Heart left ventricle (tissue), 16 donors: ENCODE measurements at places on chromosomes 3 and 15.

DNA sequence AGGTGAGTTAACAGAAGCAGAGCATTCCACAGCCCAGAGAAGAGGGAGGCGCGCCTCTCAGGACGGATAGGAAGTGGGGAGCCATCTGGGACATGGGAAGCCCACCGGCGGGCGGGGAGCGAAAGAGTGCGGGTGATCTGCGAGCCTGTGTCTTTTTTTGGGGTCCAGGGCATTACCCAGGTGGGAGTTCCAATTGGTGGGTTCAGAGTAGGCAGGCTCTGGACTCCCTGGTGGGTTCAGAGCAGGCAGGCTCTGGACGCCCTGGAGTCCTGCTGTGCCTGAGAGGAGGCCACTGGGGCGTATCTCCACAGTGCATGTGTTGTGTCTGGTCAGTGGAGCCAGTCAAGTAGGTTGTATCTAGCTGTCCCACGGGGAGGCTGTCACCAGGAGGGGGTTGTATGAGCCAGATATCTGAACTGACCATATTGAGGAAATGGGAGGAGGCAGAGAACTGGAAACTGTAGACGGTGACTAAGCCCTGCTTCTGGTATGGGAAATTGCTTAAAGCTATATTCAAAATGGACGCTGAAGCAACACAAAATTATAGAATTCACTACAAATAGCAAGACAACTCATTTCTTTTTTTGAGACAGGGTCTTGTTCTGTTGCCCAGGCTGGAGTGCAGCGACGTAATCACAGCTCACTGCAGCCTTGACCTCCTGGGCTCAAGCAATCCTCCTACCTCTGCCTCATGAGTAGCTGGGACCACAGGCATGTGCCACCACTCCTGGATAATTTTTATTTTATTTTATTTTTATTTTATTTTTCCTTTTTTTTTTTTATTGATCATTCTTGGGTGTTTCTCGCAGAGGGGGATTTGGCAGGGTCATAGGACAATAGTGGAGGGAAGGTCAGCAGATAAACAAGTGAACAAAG lies 34.5 kb upstream of the CHST2 start:
- DNase-seq: no peak

- DNase-seq: no peak
Observed at GRCh38 chr15:69852482-69852881, 245.2 kb downstream of the TLE3 start.

DNA sequence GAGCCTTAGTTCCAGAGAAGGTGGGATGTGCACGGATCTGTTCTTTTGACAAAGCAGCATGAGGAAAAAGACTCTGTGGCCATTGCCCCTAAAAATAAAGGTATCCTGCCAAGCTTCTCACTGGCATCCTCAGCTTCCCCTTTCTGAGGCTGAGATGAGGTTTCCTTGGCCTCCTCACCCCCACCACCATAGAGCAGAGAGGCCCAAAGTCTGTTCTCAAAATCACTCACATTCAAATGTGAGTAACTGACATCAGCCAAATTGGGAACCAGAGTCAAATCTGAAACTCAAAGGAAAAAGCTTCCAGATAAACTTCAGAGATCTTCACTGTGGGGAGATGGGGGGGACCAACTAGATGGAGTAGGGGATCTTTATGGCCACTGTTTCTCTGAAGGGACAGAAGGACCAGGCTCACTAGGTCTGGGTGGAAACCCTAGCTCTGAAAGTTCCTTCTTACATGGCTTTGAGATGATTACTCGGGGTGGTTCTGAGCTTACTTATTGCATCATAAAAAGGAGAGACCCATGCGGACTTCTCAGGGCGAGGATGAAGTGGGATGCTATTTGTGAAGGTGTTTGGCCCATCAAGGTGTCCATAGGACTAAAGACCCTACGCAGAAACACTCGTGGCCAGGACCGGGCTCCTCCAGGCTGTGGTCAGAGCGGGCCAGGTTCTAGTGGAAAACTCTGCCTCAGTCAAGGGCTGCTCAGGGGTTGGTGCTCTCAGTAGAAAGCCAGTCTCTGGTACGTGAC lies 61.5 kb upstream of the MEF2A start:
- no peak for DNase-seq

GRCh38 chr3:113205481-113205880 lies 5.9 kb upstream of the BOC start:
- DNase-seq: no peak

GRCh38 chr15:41996921-41997592 lies 23.8 kb downstream of the PLA2G4E start:
- no peak for DNase-seq

GRCh38 chr15:73504885-73505284 lies 61.9 kb downstream of the REC114 start:
- no peak for DNase-seq

GRCh38 chr3:177516158-177517011 lies 319.1 kb upstream of the TBL1XR1 start:
- DNase-seq: peak; percentile 48

GRCh38 chr3:153591561-153592245 lies 429.7 kb downstream of the RAP2B start:
- DNase-seq: no peak

DNA sequence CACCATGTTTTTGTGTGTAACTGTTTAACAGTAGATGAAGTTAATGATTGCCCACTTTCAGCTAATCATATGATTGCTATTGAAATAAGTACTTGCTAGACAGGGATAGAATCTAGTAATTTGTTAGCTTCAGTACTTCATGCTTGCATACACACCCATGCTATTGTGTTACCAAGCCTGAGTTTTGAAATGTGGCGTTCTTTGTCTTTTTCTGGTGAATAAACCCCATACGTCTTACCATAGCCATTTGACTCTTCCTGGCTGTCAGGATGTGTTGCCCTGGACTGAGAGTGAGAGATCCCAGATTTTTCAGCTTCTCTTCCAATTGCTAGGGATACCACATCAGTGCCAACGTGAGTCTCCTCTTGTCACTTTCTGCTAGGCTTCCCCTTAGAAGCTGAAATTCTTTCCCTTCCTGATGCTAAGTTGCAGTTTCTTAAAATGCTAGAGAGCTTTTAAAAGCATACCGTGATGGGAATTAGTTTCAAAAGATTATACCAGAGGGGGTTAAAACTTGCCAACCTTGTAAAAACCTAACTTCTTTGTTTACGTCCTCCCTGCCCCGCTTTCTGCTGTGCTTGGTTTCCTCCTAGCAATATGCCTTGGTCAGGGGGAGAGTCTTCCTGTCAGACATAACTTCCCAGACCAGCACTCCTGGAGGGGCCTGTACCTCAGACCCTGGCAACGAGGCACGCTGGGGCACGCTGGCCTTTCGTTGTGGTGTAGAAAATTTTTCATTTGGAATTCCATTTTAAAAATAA lies 62.9 kb upstream of the ULK4 start:
- DNase-seq: no peak

- DNase-seq: no peak
Observed at GRCh38 chr3:160125258-160125657, 100.0 kb upstream of the C3orf80 start.

DNA sequence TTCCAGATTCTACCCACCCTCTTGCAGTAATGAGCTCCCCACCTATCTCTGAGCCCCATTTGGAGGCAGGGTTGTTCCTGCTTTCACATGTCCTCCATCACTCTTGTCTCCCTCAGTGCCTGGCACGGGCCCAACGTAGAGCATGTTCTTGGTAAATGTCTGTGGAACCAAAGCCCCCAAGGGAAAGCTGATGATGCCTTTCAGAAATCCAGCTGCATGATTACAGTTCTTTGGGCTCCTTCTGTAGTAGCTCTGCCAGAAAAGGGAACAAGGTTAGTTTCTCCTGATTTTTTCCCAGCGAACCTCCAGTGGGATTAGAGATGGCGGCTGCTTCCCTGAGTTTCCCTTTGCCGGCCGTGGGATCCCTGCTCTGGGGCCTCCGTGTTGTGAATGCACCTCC lies 39.3 kb downstream of the CGNL1 start:
- peak; percentile 59 for DNase-seq

DNA sequence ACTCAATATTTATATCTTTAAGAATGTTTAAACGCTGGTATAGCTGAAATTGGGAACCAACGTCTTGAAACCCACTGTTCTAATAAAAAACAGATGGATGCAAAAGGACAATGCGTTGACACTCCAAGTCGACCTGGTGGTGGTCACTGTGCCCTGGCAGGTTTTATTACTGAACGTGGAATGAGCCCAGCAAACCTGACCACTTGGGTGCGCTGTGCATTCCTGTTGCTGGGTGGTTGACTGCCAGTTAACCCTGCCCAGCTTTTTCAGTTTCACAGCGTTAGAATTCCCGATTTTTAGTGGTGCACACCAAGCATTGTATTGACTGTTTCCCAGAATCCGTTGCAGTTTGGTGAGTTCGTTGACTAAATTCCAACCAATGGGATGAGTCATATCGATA lies 384.4 kb downstream of the OCA2 start:
- DNase-seq: no peak

GRCh38 chr15:38560456-38560926 lies 4.1 kb downstream of the RASGRP1 start:
- no peak for DNase-seq

DNA sequence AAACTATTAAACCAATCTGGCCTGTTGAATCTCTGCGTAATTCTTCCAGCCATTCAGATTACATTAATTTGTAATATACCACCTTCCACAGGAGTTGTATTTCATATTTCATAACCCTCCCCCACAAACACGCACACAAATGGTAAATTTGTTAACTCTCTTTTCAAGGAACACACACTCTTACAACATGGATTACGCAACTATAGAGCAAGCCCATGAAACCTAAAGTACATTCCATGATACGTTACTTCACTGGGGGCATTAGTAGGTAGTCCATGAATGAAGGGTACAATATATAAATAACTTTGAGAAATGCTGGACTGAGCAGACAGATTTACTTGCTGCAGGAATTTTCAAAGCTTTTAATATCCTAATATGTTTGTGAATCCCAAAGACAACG lies 65.0 kb downstream of the TRIM69 start:
- DNase-seq: no peak

GRCh38 chr3:194987571-194988494 lies 283.1 kb downstream of the XXYLT1 start:
- DNase-seq: no peak

GRCh38 chr3:148381051-148381450 lies 316.7 kb upstream of the AGTR1 start:
- DNase-seq: no peak

- no peak for DNase-seq
Observed at GRCh38 chr3:17301271-17301670, 416.5 kb downstream of the PLCL2 start.

DNA sequence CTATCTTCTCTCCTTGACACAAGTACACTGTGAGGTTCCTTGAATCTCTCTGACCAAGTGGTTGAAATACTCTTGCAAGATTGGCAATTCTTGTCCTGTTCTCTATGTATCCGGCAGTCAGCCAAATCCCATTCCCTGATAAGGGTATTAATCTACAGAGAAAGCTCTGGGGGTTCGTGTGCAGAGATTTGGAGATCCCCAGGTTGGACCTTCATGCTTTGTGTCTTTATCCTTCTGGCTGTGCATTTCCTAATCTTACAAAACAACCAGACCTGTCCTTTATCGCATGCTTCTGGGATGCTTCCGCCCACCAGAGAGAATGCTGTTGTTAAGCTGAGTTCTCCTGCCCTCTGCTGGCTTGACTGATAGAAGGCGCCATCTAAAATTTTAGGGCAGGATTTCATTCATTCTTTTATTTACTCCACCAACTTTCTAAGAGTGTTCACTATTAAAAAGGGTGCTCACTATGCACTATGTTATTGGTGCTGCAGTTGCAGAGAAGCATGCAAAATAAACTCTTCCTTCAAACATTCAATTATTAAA lies 8.6 kb upstream of the SST start:
- peak; percentile 42 for DNase-seq

- no peak for DNase-seq
Observed at GRCh38 chr15:61633951-61634350, 404.8 kb upstream of the RORA start.

DNA sequence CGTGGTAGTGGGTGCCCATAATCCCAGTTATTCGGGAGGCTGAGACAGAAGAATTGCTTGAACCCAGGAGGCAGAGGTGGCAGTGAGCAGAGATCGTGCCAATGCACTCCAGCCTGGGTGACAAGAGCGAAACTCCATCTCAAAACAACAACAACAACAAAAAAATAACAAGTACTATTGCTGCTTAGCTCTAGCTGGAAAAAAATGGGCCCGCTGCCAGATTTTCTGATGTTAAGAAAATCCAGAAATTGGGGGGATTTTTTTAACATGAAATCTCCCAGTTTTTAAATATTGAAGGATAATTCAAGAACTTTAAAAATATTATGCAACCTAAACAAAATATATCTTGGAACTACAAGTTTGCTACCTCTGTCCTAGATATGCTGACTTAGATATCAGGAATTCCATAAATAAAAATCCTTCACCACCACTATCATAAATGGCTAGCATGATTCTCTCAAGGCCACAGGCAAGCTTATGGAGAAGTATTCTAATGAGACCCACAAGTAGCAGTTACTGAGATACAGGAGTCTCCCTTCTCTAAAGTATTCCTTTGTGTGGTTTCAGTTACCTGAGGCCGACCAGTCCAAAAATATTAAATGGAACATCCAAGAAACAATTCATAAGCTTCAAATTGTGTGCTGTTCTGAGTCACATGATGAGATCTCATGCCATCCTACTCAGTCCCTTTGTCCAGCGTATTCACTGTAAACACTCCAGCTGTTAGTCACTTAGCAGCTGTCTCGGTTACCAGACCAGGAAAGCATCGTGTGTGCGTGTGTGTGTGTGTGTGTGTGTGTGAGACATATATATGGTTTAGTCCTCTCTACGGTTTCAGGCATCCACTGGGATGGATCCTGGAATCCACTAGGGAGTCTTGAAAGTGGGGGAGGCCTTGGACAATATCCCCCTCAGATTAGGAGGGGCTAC lies 277.2 kb downstream of the TBL1XR1 start:
- DNase-seq: no peak

- DNase-seq: no peak
Observed at GRCh38 chr15:94305133-94305532, 73.8 kb downstream of the MCTP2 start.

DNA sequence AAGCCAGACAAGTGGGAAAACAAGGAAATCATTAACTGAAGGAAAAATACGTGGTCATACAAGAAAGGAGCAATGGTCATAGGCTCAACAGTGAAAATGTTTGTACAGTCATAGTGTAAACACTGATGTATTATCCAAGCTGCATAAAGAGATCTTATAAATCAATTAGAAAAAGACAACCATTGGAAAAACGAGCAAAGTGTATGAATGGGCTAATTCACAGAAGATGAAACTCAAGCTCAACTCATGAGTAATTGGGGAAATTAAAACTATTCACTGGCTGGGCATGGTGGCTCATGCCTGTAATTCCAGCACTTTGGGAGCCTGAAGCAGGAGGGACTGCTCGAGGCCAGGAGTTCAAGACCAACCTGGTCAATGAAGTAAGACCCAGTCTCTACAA lies 6.4 kb upstream of the IGF2BP2 start:
- DNase-seq: no peak

GRCh38 chr15:88440021-88440420 lies 27.2 kb downstream of the MRPL46 start:
- no peak for DNase-seq

DNA sequence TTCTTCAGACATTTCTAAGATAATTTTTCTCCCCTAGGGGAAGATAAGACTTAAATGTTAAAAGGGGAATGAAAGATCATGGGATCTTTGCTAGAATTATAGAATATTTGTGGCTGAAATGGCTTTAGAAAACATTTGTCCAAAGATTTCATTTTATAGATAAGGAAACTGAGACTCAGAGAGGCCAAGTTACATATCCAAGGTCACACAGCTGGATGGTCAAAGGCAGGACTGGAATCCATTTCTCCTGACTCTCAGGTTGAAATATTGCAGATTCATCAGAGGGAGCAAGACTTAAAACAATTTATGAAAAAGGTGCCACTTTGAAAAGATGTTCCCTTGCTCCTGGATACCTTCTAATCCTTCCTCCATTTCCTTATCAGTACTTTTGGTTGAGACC lies 19.5 kb upstream of the LEKR1 start:
- no peak for DNase-seq

- DNase-seq: no peak
Observed at GRCh38 chr15:50257924-50258323, 7.6 kb downstream of the HDC start.
